WERI-Rb-1 (cell line): ENCODE measurements at places on chromosomes 12 and 14.

DNA sequence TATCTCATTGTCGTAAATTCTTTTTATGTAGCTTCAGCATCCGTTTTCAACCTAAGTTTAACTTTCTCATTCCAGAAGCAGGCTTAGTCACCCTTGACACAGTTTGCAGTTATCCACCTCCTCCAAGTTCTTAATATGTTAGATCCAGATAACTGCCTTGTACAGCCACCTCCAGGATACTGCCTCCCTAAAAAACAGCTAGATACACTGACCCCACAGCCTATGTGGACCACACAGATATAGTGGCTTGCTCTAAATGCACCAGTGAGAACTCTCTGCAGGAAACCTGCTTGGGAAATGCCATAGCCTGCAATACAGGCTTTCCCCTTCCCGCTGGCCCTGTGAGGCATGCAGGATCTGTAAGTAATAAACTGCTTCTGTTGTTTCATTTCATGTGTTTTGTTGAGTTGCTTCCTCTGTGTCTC lies 11.1 kb upstream of the RTL1 start:
- DNase-seq: no peak

GRCh38 chr12:89800435-89800834 lies 91.8 kb upstream of the ATP2B1 start:
- DNase-seq: no peak

- no peak for DNase-seq
These were observed 36.2 kb downstream of the VDR start for GRCh38 chr12:47868552-47869031.

GRCh38 chr12:19201661-19202060 lies 72.1 kb downstream of the PLEKHA5 start:
- no peak for DNase-seq

DNA sequence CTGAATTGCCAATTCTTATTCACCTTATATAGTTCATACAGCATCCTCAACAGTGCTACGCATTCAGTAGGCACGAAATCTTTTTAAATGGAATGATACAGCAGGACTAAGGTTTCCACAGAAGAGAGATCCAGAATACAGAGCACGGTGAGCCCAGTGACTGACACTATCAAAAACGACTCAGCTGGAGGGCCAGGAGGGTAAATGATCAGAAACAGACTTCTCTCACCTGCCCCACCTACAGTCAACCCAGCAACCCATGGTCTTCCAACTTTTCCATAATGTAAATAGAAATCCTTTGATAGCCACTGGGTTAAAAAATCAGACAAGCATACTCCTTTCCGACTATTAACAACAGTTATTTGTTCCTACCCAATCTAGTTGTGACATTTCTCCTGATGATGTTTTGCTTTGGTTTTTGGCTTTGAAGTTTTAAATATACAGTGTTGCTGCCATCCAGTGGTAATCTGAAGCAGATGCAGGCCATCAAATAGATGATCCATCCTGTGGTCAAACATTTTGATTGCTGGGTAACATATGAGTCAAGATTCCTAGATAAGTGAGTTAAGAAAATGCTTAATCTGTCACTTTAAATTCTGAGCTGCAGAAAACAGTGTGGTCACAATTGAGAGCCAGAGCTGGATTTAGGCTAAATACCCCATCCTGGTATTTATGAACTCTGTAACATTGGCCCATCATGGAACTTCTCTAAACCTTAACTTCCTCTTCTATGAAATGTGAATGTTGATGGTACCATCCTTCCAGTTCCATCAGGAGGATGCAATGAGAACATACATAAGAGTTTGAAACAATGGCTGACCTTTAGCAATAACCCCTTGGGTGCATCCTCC lies 42.0 kb downstream of the GPHB5 start:
- no peak for DNase-seq

DNA sequence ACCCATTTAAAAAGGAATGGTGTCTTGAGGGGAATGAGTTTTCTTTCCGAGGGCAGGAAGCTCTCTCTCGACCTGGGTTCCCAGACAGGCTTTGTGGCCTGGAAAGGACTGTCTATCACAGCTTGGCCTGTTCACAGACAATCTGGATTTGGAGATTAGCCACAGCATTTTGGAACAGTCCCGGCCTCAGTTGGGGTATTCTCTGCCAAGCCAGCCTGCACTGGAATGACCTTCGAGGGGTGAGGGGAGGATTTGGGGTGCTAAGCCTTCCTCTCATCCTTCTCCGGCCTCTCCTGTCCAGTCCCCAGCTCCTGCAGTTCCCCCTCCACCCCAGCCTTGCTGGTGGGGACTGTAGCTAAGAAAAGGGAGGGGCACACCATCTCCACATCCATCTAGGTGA lies 13.0 kb downstream of the TBX5 start:
- DNase-seq: no peak

DNA sequence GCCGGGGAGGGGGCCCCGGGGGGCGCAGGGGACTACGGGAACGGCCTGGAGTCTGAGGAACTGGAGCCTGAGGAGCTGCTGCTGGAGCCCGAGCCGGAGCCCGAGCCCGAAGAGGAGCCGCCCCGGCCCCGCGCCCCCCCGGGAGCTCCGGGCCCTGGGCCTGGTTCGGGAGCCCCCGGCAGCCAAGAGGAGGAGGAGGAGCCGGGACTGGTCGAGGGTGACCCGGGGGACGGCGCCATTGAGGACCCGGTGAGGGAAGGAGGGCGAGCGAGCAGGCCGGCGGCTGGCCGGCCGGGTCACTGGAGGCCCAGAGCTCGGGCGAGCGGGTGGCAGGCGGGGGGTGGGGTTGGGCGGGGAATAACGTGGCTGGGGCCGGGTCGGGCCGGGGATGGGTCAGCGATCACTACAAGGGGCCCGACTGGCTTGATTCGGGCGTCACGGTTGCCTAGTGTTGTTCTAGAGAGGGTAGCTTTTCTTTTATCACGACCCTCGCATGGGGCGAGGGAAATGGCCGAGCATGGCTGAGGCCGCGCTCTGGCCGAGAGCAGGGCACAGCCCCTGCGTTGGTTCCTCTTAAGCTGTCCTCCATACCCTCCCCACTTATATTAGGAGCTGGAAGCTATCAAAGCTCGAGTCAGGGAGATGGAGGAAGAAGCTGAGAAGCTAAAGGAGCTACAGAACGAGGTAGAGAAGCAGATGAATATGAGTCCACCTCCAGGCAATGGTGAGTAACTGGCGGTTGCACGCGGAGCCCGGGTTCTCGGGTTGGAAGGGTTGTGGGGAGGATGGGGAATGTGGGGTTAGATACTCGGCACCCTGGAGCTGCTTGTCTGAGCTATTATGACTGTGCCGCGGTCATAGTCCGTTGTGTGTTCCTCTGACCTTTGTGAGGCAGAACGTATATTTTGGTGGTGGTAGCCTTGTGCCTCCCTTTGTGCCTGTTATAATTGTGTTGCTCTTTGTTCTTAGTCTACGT lies 603 bp downstream of the PABPN1 start:
- no peak for DNase-seq

DNA sequence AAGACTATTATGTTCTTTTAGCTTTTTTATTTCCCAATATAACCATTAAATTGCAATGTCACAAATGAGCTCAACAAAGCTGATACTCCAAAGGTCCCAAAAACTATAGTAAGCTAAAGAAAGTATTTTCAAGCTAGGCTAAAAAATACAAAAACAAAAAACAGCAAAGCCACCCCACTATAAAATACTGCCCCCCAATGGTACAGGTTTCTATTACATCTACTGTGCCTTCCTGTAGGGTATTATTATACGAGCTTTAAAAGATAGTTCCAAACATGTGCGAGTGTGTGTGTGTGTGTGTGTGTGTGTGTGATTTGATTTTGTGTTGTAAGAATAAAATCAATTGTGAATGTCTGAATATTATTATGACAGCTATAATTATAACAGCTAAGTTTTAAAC lies 1.1 kb downstream of the IFNG start:
- DNase-seq: no peak
